Activated CD4-positive, alpha-beta T cell treated with anti-CD3 and anti-CD28 coated beads for 24 hours (primary cell): ENCODE measurements at places on chromosomes 5 and 9.

GRCh38 chr5:56155992-56156584 is 77.0 kb downstream of the ANKRD55 start:
- DNase-seq: no peak

- no peak for DNase-seq
Measured at GRCh38 chr9:98249771-98250170, 5.7 kb downstream of the TBC1D2 start.

DNA sequence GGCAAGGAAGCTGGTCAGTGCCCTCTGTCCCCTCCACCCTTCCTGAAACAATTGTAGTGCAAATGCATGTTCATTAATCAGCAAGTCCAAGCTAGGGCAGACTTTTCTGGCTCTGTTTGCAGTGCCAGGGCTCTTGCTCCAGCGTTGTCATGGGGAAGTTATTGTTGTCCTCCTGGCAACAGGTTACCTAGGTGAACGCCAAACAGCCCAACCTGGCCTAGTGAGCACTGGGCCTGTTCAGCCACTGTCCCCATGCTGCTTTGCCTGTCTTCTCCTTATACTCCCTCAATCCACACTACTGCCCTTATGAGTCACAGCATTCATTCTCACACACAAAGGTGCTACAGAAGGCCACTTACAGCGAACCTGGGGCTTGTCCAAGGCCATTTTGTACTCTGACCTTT is 34.5 kb upstream of the GLIS3 start:
- no peak for DNase-seq

GRCh38 chr9:126081746-126082145 is 244.9 kb upstream of the MVB12B start:
- no peak for DNase-seq

- no peak for DNase-seq
Measured at GRCh38 chr9:38278457-38278856, 114.0 kb upstream of the ALDH1B1 start.

- DNase-seq: no peak
Measured at GRCh38 chr5:43859309-43859708, 256.3 kb downstream of the NNT start.
